ENCODE measurements at places on chromosomes 16 and 17. TPM values are rescaled to one million over a fixed set of nuclear protein-coding genes. Genes with fewer than 3 reads are reported as not detected.

DNA sequence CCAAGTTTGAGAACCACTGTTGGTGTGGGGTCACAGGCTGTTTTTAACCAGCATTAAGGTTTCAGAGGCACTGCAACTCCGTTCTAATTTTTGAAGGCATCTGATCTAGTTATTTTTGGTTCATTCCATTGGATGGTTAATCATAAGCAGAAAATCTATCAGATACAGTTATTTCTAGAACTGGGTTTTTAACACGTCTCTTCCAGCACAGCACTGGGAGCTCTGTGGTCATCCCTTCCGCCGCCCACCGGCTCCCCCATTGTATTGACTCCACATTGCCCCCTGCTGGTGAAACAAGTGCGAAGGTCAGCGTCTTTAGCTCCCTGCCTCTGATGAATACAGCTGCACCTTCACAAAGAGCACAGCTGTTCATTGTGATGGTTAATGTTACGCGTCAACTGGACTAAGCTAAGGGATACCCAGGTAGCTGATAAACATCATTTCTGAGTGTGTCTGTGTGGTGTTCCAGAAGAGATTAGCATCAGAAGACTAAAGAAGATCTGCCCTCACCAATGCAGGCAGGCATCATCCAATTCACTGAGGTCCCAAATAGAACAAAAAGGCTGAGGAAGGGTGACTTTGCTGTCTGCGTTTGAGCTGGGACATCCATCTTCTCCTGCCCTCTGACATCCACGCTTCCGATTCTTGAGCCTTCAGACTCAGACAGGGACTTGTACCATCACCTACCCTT is 8.5 kb downstream of the CCL18 start:
- peak; percentile 21 for DNase-seq

- DNase-seq: no peak
Measured at GRCh38 chr16:12757546-12757945, 46.1 kb downstream of the CPPED1 start.

DNA sequence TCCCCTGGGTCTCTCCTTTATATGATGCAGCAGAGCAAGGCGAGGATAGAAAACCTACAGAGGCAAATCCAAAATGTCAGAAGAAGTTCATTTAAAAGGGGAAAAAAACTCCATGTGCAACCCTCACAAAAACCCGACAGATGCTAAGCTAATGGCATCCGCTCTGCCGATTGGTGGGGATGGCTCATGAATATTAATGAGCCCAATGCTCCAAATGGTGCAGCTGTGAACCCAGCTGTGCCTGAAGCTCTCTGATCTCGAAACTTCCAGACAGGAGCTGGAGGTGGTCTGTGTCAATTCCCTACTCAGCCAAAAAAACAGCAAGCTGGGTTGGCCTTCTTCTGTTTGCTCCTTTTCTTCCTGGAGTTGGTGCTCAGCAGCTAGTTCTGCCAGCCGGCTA is 15.5 kb downstream of the SNX11 start:
- DNase-seq: no peak

- DNase-seq: no peak
Measured at GRCh38 chr17:35731239-35731916, at the start of gene RASL10B. TSS of gene RASL10B (plus strand) at chr17:35731639. CDS start at chr17:35735185, 3,546 bp downstream.

- DNase-seq: no peak
Measured at GRCh38 chr17:50584749-50585148, 24.2 kb downstream of the CACNA1G start.

The SP2 gene
- total RNA-seq: 0.03 TPM

The IL4R gene
- total RNA-seq: 14.9 TPM
